H7 (cell line): ENCODE measurements at places on chromosomes 1 and 21.

DNA sequence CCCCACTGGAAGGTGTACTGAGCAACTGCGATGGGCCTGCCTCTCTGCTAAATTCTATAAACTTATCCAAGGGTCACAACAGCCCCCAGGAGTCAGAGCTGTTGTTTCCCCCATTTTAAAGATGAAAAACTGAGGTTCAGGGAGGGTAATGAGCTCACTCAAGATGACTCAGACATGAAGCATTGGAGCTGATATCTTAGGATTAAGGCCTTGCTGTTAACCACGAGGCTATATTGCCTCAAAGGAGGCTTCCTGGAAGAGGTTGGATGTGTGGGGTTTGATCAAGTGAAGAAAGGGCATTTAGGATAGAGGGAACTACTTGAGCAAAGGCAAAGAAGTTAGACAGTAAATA, 6.7 kb downstream of the LDLRAP1 start:
- no peak for DNase-seq

GRCh38 chr1:160429125-160429561, 28.8 kb downstream of the VANGL2 start:
- no peak for DNase-seq

- DNase-seq: no peak
Measured at GRCh38 chr1:225835856-225836255, 25.9 kb downstream of the EPHX1 start.

DNA sequence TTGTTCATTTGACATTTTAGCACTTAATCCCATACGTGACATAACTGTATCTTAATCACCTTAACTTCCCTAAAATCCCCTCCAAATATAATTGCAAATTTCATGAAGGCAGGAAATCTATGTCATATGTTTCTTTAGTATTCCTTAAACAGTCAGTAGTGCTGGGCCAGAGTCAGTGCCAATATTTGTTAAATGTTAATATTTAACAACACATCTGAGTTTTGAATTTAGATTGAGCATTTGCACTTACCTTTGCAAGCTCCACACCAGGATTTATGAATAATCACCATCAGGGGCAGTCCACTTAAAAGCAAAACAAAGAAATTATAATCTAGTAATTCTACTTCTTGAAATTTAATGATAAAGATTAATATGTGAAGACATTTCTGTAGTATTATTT, 5.3 kb downstream of the KTI12 start:
- DNase-seq: no peak

DNA sequence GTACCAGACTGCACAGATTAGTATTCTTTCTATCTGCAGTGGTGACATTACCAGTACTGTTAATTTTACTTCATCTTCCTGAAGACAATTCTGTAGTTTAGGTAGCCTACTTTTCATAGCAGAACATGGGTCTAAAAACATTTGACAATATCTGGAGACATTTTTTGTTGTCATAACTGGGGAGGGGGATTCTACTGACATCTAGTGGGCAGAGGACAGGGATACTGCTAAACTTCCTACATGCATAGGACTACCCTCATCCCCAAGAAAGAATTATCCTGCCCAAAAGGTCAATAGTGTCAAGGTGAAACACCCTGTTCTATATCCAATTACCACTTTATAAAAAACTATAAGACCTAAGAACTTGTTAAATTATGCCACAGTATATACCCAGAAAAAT, 3.4 kb upstream of the ARHGAP29 start:
- peak; percentile 50 for DNase-seq

GRCh38 chr1:118396829-118397495, 211.9 kb upstream of the SPAG17 start:
- DNase-seq: no peak

GRCh38 chr1:228064741-228065542, 17.6 kb upstream of the ARF1 start:
- DNase-seq: no peak

DNA sequence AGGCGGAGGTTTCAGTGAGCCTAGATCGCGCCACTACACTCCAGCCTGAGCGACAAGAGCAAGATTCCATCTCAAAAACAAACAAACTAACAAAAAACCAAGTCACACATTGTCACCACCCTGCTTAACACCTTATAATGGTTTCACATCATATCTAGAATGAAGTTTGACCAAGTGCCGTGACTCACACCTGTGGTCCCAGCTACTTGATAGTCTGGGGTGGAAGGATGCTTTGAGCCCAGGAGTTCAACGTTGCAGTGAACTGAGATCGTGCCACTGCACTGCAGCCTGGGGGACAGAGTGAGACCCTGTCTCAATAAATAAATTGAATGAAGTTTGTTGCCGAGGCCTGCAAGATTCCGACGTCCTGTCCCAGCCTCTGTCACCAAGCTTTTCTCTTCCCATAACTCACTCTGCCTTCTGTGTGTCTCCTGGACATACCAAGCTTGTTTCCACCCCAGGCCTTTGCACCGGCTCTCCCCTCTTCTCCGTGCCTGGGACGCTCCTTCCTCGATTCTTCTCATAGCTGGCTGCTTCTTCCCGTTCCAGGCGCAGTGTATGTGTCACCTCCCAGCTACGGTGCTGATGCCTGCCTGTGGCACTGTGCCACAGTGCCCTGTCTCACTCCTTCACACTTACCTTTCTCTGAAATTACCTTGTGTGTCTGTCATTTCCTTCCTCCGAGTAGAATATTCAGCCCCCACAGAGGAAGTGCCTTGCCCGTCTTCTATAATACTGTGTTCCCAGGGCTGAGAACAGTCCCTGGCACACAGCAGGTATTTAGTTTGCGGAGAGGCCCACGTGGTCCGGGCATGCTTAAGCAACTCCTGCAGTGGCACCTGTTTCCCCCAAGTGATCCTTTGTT, 3.8 kb upstream of the SELENON start:
- DNase-seq: no peak

DNA sequence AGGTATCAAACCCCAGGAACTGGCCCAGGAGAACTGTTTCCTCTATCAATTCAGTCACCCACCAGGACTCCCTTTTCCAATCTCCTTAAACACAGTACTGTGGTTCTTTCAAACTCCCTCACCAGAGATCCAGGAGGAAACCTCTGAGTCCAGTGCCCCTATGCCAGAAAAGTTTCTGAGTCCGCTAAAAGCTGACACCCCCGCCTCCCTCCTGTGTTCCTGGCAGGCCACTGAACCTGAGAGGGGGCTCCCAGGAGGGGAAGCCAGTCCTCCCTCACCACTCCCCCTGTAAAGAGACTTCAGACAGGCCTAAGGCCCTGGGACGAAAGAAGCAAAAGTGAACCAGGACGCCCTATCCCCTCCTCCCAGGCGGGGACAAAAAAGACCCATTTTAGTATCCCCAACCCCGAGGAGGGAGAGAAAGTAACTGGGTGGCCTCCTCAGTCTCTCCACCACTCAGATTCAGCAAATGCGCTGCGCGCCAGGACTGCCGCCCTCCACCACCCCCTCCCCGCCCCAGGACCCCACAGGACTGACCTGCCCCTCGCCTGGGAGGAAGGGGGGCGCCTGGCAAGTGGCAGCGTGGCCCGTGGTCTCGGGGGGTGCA, 624 bp downstream of the SLC41A1 start:
- peak; percentile 89 for DNase-seq

GRCh38 chr1:200376528-200376927, 33.3 kb downstream of the ZNF281 start:
- DNase-seq: no peak

GRCh38 chr1:58293388-58293787, 253.1 kb downstream of the OMA1 start:
- no peak for DNase-seq

DNA sequence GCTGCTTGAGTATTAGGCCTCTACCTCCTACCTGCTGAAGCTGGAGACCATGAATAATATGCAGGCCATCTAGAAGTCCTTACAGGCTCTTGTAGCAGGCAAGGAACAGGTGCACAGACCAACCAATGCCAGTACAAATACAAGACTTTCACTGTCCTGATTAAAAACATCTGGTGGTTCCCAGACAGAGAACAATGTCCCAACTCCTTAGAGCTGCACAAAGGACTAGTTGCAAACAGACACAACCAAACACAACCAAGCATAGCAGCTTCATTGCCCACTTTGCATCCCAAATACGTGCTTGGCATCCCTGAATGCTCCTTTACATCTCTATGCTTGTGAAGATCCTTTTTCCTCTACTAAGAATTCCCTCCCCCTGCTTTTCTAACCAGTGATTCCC, 98.1 kb upstream of the CXADR start:
- no peak for DNase-seq

GRCh38 chr1:116314305-116314919, 58.6 kb upstream of the ATP1A1 start:
- no peak for DNase-seq

DNA sequence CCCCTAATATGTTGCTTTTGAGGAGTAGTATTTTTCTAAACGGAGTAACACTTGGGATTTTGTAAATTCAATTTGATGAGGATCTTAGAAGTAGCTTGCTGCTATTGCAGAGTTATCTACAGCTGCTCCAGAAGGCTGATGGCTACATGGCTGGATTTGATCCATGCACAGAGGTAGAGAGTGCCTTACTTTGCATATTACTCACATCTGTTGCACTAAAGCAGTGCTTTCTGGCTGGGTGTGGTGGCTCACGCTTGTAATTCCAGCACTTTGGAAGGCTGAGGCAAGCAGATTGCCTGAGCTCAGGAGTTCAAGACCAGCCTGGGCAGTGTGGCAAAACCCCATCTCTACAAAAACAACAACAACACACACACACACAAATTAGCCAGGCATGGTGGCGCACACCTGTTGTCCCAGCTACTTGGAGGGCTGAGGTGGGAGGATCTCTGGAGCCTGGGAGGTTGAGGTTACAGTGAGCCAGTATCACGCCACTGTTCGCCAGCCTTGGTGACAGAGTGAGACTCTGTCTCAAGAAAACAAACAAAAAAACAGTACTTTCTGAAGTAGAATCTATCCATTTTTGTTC, 24.6 kb downstream of the RALGPS2 start:
- no peak for DNase-seq

- peak; percentile 93 for DNase-seq
Measured at GRCh38 chr1:153568367-153569099, 2.9 kb upstream of the S100A2 start.

- DNase-seq: peak; percentile 5
Measured at GRCh38 chr1:57163325-57163724, 197.5 kb upstream of the C8B start.

DNA sequence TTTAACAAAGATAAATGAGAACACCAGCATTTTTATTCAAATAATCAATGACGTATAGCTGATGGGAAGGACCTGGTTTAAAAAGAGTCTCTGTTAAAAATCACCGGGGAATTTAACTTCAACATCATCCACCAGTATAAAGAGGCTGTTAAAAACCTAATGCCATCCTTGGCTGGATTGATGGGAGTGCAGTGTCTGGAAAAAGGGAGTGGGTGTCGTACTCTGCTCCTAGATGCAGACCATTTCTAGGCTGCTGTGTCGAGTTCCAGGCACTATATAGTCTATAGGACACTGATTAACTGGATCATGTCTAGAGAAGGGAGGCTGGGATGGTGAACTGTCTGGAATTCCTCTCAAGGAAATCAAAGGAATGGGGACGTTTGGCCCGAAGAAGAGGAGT, 36.1 kb downstream of the DDX20 start:
- DNase-seq: no peak

DNA sequence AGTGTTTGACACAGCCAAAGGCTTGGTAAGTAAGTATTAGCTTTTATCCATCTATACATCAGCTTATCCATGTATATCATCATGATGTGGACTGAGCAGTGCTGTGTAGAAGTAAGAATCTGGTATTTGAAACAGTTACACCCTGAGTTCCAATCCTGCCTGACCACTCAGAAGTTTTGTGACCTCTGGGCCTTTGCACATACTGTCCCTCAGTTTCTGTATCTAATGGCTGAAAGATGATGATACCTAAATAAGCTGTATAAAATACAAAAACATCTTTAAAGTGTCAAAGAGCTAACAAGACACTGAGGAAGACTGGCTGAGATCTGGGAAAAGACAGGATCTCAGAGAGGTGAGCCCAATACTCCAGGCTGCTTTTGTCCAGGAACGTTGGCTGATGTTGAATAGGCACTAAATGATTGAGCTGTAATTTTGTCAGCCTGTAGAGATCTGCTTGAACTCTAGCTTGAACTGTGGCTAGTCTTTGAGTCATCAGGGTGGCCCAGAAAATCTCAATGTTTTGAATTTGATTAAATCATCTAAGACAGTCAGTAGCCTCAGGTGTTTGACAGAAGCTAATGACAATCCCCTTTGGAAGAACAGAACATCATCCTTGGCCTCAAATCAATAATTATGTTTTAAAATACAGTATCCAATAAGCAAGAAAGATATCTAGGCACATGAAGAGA, 20.2 kb upstream of the OTUD3 start:
- DNase-seq: no peak

DNA sequence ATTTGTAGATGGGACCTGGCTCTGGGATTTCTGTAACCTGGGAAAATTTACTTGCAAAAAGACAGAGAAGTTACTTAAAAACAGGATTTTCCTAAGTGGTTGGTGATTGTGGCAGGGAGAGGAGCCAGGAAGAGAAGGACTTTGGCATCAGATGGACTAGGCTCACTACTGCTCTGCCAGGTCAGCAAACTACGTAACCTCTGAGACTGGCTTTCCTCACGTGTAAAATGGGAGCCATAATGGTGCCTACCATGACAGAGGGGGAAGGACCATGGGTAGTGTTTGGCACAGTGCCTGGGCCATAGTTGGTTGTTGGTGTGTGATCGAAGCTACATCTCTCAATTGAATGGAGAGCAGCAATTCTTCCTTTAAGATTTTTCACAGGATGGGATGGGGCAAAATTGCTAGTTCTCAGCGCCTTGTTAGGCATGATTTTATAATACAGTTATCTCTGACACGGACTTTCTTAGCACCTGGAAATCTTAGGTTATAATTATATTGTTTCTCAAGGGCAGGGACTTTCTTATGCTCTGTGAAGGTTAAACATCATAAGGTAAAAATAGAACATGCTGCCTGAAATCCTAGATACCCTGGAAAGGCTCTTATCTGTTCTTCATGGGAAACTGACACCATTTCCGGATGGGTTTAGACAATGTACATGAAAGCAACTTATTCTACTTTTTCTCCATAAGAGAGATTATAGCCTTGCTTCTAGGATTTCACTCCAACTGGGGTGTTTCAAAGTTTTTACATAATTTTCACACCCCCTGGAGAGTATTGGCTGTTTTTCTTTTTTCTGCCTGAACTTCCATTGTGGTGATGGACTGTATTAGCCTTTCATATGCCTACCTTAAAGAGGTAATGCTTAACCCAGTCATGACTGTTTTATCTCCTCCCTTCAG, 10.9 kb downstream of the ROR1 start:
- DNase-seq: no peak

- DNase-seq: no peak
Measured at GRCh38 chr1:11138952-11139351, 39.3 kb upstream of the EXOSC10 start.
